8988T (cell line): ENCODE measurements at places on chromosomes 3 and 15.
A peak's percentile ranks its signal among the peaks of the same experiment; 100 is the strongest.

GRCh38 chr15:27123808-27124207 lies 152.8 kb downstream of the GABRG3 start:
- no peak for DNase-seq

GRCh38 chr3:64019271-64019670 lies 4.0 kb downstream of the PSMD6 start:
- no peak for DNase-seq

GRCh38 chr15:74821091-74821789 lies 5.2 kb upstream of the CPLX3 start:
- DNase-seq = no peak

DNA sequence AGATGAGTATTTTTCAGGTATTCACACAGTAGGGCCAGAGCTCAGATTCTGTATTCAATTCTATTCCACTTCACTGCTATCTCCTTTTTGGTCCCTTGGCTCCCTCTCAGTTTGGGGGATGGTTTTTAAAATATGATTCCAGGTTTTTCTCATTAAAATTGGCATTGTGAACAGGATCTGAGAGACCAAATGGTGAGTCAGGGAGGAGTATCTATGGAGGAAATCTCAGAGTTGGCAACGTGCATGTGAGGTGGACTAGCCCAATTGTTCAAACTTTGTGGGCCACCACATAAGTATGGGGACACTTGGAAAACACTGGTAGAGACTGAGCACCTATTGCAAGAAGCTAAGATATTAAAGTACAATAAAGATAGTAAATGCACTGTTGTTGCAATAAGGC lies 53.9 kb upstream of the TTC14 start:
- DNase-seq = no peak

DNA sequence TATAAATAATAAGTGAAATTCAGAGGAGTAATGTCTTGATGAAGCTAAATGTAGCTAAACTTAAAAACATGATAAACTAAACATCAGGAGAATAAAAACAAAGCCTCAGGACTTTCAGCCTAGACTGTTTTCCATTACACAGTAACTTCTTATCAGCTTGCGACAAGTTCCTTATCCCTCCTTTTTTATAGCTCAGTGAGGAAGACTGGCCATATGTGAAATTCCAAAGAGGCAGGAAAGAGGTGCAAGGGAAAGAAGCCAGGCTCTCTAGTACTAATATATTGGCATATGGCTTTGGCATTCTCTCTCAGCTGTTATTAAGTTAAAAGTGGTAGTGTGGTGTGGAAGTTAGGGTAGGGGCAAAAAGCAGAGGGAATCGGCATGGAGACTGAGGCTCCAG lies 4.4 kb downstream of the COX17 start:
- DNase-seq = no peak

- DNase-seq = no peak
These were observed 30.7 kb upstream of the IGSF10 start for GRCh38 chr3:151491525-151491924.

DNA sequence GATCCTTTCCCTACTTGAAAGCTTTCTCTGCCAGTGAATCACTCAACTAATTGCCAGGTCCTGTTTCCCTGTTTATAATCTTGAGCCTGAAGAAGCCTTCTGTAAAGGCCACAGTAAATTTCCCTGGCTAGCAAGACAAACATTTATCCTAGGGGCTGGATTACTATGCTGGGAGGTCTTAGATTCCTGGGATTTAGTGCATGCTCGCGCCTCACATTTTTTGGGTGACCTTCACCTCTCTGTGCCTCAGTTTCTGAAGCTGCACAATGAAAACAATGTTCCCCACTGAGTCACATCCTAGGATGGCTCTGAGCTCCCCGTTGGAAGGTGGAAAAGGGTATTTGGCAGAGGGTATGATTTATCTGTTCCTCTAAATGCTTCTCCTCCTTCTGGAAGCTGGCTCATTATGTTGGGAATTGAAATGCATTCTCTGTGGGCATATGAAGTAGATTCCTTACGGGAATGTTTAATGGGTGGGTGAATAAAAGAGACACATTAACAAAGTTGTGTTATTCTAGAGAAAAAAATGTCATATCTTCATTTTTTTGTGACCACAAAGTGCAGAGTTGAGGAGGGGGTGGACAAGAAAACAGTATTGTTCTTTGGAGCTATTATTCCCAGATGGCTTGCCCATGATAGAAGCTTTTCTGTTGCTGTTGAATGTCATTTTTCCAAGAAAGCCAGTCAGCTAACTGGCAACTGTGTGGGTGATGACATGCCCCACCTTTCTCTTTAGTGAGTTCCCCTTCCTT lies 32.4 kb downstream of the LSM3 start:
- DNase-seq = no peak

DNA sequence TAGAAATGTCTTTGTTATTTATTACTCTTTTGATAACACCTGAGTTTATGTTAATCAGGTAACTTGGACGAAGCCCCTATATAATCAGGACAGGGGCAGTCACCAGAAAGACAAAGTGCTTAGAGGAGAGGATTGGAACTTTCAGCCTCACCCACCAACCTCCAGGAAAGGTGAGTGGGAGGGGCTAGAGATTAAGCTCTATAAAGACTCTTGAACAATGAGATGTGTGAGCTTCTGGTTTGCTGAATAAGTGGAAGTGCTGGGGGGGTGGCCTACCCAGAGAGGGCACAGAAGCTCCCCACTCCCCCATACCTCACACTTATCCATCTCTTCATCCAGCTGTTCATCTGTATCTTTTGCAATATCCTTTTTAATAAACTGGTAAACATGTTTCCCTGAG lies 73.9 kb downstream of the TTBK2 start:
- DNase-seq = no peak

GRCh38 chr3:20250786-20251185 lies 64.8 kb upstream of the SGO1 start:
- DNase-seq = no peak

DNA sequence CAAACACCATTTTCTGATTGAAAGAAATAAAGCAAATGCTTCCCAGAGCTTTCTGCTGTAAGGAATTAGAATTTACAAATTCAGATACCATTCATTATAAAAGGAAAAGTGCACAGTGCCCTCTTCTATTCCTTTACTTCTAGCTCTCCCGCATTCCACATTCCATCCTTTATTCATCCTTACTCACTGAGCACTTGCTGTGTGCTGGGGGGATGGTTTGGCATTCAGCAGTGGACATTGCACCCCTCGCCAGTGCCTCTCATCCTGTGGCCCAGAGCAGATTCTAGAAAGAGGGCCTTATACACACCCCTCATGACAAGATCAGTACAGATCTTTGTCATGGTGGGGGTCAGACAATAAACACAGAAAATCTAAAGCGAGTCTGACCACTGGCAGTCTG lies 73.0 kb downstream of the MGLL start:
- DNase-seq = no peak

DNA sequence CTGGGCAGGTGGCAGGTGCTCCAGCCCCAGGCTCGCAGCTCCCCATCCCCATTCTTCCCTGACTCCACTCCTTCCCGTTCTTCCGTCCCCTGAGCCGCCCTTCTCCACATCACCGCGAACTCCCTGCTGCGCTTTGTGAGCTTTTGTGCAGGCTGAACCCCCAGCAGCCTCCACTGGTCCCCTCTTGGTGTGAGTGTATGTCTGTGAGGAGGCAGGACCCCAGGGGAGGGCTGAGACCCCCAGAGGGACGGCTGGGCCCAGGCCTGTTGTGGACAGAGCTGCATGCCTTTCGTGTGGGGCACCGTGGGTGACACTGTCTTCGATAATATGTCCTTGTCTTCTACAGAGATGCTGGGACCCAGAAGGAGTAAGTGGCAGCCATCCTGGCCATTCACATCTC lies 7.3 kb upstream of the ITIH3 start:
- no peak for DNase-seq

GRCh38 chr15:91257746-91258414 lies 157.8 kb downstream of the SV2B start:
- DNase-seq = no peak

DNA sequence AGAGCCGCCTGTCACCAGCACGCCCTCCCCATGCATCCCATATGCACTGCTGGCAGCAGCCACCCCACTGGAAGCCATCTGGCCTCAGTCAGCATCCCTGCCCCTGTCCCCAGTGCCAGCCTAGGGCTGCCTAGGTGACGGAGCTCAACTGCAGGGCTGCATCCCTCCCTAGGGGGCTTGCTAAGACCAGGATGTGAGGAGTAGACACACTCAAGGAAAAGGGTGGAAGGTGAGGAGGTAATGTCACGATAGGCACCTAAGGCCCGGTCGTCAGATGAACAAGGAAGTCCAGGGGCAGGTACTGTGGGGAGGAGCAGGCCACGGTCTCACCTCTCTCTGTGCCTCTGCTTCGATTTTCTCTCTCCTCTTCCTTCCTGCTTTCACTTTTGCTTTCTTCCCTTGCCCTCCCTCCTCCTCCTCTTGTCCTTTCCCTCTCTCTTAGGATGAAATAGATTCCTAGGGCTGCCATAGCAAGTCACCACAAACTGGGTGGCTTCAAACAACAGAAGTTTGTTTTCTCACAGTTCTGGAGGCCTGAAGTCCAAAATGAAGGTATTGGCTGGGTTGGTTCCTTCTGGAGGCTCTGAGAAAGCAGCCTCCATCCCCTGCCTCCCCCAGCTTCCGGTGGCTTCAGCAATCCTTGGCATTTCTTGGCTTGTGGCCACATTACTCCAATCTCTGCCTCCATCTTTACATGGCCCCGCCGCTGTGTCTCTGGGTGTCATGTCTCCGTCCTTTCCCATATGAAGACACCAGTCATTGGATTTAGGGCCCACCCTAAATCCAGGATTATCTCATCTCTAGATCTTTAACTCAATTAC lies 298.3 kb downstream of the SHQ1 start:
- DNase-seq = no peak

GRCh38 chr15:100918690-100919480 lies at the start of gene LRRK1:
TSS of gene LRRK1 (plus strand) at chr15:100919357. CDS start at chr15:100924633, 5,276 bp downstream.
- DNase-seq = peak; percentile 30

- DNase-seq = no peak
These were observed 3.6 kb upstream of the ZNF148 start for GRCh38 chr3:125378762-125379161.

DNA sequence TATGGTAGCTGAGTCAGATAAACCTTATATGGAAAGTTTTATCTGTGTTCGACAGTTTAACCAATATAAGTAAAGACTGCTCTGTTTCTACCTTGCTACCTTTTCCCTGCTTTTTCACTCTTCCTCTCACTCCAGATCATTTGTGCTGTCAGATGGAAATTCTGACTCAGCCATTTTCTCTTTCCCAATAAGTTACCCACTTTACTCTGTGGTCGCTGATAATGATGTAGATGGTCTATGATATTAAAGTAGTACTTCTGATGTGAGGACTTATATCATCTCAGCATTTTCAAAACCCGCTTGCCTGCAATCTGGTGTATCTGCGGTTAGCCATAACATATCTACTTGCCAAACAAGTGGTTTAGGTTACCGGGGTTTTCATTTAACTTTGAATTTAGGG lies 15.0 kb upstream of the UTS2B start:
- DNase-seq = no peak
